ENCODE measurements at places on chromosomes 4 and X.

- DNase-seq: no peak
These were observed 50.3 kb downstream of the STPG2 start for GRCh38 chr4:98092833-98093439.

DNA sequence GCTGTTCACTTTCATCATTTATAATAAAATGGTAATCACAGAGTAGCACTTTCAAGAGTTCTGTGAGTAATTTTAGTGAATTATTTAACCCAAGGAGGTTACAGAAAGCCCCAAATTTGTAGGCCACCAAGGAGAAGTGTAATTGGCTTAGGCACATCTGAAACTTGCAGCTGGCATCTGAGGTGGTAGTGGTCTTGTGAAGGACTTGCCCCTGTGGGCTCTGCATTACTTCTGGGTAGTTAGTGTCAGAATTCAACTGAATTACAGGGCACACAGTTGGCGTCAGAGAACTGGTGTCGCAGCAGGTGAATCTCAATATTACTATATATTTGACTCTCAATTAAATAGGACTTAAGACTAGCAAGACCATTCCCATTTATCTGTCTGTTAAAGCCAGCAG lies 36.9 kb downstream of the GPR174 start:
- no peak for DNase-seq

DNA sequence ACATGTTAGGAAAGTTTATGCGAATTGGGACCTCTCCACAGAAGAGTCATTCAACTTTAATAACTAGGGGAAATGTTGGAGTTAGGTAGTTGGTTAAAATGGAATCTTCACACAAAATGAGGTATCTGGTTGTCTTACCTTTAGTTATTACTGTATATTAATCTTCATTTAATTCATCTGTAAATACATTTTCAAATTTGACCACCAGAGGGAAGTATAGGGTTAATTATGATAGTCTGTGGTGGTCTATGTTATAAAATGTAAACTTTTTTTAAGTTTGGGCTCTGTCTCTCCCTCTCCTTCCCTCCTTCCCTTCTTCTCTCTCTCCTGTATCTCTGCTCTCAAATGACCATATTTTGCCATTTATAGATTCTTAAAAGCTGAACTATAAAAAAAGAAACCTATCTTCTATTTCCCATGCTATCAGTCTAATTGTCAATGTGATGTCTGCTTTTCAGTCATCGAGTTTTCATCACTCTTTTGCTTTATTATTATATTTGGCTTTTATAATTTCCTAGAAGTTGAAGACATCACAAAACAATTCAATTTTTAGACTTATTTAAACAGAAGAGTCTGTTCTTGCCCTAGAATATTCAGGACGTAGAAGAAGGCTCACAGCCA lies 49.8 kb downstream of the TMEM144 start:
- no peak for DNase-seq

DNA sequence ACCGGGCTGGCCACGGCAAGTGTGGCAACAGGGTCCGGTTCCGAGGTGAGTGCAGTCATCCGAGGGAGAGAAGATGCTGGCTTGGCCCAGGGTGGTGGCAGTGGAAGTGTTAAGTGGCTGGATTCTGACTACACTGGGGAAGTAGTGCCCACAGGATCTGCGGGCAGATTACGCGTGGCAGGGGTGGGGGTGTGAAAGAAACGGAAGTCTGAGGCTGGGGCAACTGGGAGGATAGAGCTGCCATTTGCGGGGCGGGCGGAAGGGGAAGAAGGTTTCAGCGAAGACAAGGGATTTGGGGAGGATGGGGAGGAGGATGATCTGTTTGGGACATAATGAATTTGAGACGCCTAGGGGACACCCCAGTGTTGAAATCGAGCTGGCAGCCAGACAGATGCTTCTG lies 5.3 kb downstream of the RS1 start:
- no peak for DNase-seq

DNA sequence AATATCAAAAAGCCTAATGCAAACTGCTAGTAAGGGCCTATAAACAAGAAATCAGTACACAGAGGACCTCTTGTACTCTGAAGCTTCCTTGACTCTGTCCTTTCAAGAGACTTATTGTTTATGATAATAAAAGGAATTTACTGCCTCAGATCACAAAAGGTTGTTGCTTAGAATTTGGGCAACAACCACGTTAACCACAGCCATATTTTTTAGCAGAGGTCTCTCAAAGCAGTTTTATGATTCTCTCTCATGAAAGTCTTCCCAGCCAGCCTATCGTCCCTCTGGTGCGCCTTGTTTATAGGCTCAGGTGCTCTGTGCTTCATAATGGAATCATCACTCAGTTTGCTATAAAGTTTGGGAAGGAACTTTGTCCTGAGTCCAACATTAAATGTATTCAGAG lies 270.6 kb downstream of the RCHY1 start:
- DNase-seq: no peak

DNA sequence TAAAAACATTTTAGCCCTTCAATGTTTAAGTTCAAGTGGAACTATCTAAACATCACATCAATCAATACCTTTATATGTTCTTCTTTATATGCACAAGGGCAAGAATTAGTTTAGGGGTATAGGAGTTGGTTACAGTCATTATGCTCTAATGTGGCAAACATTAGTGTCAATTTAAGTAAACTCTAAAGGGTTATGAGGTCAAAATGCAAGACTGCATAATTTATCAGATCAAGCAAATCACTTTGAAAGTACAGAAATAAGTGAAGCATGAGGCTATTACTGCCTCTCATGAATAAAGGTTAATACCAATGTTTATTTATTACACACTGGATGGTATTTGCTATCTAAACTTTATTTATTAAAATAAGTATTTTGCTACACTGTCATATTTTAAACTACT lies 59.7 kb downstream of the MAB21L2 start:
- DNase-seq: no peak

Measured in NCI-H187 treated with DMSO at 0.1 percent for 48 hours (cell line).